ENCODE measurements at places on chromosomes 5 and 9.

DNA sequence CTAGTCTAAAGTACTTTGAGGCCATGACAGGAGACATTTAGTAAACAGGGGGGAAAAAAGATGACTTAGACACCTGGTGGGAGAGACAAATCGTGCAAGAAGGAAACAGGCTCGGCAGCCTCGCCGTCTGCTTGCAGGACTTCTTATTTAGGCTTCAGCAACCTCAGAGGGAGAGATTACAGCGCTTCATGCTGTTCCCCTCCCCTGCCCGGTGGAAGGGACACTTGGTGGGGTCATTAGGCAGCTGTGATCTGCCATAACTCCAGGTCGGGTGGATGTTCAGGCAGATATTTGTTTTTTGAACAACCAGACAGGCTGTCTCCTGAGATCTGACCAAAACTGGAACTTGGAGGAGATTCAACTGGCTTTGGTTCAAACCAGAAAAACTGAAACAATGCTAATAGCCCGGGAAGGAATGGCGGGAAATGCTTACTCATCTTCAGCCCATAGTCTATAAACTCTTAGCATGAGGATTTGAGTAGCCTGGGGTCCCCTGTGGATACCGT, 38.1 kb upstream of the CD180 start:
- no peak for DNase-seq

- DNase-seq = no peak
These were observed 19.9 kb upstream of the IL9 start for GRCh38 chr5:135915466-135916001.

- no peak for DNase-seq
These were observed 60.4 kb upstream of the SPRY4 start for GRCh38 chr5:142385194-142385593.

DNA sequence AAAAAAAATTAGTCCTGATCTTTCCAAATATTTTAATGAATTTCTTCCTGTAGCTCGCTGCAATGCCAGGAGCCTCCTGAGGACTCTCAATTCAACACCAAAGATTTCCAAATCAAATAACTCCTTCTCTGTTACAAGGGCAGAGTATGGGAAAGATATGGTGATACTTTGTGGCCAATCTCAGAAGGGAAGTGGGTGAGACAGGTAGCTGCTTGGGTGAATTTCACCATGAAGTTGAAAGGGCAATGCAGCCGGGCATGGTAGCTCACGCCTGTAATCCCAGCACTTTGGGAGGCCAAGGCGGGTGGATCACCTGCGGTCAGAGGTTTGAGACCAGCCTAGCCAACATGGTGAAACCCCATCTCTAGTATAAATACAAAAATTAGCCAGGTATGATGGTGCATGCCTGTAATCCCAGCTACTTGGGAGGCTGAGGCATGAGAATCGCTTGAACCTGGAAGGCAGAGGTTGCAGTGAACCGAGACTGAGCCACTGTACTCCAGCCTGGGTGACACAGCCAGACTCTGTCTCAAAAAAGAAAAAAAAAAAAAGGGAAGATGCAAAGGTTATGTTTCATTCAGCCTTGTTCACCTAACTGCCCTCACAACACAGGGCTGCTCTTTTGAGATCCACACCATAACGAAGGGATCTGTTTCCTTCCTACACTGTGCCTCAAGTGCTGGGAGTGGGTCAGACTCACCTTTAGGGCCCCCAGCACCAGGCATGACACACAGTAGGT, 58.6 kb downstream of the PTPN3 start:
- DNase-seq = no peak

GRCh38 chr9:8186560-8186959, 387.0 kb upstream of the DMAC1 start:
- no peak for DNase-seq

DNA sequence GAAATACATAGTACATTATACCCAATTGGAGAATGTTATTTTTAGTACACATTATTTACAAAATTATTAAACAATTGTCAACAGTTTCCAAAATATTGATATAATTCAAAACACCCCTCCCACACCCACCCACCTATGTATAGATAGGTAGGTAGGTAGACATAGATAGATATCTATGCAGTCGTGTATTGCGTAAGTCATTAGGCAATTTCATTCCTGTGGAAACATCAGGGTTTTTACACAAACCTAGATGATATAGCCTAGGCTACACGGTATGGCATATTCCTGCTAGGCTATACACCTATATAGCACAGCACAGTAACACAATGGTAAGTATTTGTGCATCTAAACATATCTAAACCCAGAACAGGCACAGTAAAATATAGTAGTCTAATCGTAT, 377.3 kb downstream of the ANXA1 start:
- DNase-seq = no peak

All from RKO (cell line).